ENCODE measurements at places on chromosomes 5 and 9.

- DNase-seq, result no peak
These were observed 116.5 kb downstream of the SLC1A3 start for GRCh38 chr5:36722900-36723299.

DNA sequence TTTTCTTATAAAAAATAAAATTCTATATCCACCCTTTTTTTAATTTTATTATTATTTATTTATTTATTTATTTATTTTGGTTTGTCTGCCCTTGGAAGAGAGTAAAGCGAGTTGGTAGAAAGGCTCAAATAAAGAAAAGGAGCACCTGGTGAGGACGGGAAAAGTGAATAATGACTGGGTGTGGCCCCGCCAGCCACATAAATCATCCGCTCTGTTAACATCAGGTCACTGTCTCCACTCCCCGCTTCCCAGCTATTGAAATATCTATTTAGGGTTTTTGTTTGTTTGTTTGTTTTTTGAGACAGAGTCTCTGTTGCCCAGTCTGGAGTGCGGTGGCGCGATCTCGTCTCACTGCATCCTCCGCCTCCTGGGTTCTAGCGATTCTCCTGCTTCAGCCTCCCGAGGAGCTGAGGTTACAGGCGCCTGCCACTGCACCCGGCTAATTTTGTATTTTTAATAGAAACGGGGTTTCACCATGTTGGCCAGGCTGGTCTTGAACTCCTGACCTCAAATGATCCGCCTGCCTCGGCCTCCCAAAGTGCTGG, 844 bp downstream of the POLR3G start:
- no peak for DNase-seq

DNA sequence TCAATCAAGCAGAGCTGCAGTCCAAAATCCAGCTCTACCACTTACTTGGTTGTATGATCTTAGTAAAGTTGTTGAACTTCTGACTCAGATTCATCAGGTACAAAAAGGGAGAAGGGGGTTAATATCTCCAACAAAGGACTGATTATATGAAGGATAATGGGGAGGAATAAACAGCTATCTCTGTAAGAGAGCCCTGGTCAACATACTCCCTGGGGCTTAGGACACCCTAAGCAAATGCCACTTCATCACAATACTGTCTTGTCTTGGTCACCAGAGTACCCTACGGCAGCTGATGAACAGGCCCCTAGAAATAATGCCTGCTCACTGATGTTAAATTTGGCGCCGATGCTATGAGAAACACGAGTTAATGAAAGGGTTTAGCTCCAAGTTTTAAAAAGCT, 34.8 kb downstream of the LHFPL2 start:
- no peak for DNase-seq

DNA sequence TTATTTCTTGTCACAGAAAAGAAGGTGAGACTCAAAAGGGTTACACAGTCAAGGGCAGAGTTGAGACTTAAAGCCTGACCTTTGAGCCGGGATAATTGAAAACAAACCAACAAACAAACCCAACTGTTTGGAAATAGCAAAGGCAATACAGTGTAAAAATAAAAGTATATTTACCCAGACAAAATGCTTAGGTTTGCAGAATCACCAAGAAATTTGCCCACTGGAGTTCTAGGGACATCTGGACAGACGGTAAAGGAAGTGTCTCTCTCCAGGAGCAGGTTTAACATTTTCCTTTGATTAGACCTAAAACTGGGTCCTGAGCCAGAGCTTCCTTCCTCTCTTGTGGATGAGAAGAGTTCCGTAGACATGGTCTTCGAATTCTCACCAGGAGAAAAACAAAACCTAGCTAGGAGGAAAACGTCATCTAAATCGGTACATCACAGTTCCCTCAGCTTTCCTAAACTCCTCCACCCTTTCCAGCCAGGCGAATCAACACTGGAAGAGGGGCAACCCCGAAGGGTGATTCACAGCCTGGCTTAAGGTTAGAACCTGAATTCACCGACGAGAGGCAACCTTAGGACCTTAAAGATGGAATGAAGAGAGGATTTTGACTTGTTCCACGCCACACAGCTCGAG, 673 bp downstream of the CDC25C start:
- no peak for DNase-seq
